ENCODE measurements at places on chromosomes 7 and 10.
A peak's percentile ranks its signal among the peaks of the same experiment; 100 is the strongest.

GRCh38 chr10:86321568-86321967 lies 45.0 kb downstream of the GRID1 start:
- no peak for DNase-seq

GRCh38 chr7:120819861-120820260 lies 38.1 kb downstream of the TSPAN12 start:
- no peak for DNase-seq

- peak; percentile 41 for DNase-seq
Observed at GRCh38 chr7:134513169-134513752, 14.1 kb upstream of the AKR1B10 start.

GRCh38 chr7:36224934-36225858 lies 72.1 kb downstream of the EEPD1 start:
- no peak for DNase-seq

DNA sequence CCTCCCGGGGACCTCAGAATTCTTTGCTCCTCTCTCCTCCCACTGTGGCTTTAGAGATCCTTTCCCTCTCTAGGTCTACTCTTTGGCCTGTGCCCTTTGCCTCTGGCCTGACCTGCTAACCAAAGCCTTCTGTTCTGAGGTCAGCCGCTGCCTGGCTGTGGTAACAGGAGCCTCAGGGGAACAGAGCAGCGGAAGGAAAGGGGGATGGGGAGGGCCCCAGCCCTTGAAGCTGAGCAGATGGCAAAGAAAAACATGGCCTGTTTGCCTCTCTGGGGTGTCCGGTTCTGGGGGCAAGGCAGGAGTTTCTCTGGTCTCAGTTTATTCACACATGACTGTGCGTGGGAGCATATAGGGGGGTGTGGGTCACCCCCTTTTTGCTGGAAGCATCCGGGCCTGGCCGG lies 28.2 kb downstream of the COL26A1 start:
- no peak for DNase-seq

DNA sequence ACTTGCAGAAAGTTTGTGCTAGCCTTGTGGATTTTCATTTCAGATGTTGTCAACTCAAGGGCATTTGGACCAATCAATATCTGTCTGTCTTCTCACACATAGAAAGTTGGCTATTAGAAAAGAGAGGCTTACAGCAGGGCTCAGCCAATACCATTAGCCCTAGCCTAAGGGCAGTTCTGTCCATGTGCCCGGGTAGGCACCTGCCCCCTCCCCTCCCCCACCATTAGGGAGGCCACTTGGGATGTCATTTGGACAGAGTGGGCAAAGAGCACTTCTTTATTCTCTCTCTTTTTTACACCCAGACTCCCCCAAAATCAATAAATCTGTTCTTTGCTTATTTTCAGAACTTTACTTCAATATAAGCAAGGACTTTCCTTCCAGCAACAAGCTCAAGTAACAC lies 188.5 kb upstream of the MKI67 start:
- no peak for DNase-seq

DNA sequence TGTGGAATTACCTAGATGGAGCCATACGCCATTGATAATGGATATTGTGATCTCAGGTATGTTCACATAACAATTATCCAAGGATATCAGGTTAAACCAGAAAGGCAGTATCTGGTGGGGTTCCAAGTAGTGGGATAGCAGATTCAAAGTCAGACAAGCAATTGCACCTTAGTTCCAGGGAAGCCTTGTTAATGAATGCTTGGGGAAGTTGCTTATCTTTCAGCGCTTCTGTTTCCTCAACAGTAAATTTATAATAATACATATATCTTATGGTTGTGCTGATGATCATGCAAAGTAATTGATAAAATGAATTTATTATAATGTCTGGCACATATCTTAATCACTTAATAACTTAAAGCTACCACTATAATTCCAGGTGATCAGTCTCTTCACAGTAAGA lies 290.9 kb downstream of the SUGCT start:
- no peak for DNase-seq

DNA sequence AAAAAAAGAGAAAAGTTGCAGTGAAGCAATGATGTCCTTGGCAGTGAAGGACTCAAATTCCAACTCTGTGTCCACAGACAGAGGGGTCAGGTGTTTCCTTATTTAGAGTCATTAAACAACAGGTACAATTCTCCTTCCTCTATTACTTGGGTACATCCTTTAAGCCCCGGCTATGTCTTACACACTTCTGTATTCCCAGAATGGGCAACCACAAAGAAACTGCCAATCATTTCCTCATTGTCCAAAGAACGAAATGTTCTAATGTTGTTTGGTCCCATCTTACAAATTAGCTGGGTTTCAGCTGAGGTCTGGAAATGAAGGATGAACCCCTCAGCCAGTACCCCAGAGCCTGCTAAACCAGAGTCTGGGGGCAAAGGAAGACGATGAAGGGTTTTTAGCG lies 59.5 kb downstream of the GRB10 start:
- DNase-seq: no peak

GRCh38 chr7:22566176-22566575 lies 66.2 kb upstream of the STEAP1B start:
- DNase-seq: no peak

DNA sequence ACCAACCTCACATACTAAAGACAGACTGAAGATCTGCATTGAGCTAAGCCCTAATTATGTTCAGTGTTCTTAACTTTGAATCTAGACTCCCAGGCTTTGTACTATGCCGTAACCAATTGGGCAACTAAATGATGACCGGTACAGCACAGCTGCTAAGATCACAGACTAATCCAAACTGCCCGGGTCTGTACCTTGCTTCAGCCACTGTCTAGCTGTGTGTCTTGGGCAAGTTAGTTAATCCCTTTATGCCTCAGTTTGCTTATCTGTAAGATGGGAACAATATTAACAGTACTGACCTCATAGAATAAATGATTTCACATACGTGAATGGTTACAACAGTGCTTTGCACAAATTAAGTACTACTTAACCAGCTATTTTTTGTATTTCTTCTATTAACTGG lies 205.8 kb upstream of the NFE2L3 start:
- DNase-seq: no peak

- DNase-seq: no peak
Observed at GRCh38 chr10:70053841-70054288, 1.2 kb downstream of the MACROH2A2 start.

GRCh38 chr7:114345494-114345893 lies 69.1 kb upstream of the FOXP2 start:
- DNase-seq: no peak

DNA sequence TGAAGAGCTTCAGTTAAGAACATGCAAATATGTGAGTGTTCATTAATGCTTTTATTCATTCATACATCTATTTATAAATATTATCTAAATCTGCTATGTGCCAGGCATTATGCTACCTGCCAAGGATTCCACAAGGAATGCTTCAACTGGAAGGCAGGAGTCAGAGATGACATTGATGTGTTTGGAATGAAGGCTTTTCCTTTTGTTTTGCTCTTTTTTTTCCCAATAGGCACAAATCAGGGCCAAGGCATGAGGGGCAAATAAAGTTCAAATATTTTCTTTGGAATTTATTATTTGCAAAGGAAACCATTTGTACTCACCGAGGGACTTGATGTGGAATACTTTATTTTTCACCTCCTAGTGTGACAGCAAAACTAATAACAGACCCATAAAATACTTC lies 530.3 kb downstream of the ARL4A start:
- no peak for DNase-seq

- no peak for DNase-seq
Observed at GRCh38 chr7:140261105-140261486, 84.3 kb upstream of the KDM7A start.

GRCh38 chr10:110808123-110808522 lies 63.6 kb upstream of the PDCD4 start:
- no peak for DNase-seq

GRCh38 chr7:124784879-124785818 lies 19.6 kb upstream of the GPR37 start:
- peak; percentile 9 for DNase-seq

DNA sequence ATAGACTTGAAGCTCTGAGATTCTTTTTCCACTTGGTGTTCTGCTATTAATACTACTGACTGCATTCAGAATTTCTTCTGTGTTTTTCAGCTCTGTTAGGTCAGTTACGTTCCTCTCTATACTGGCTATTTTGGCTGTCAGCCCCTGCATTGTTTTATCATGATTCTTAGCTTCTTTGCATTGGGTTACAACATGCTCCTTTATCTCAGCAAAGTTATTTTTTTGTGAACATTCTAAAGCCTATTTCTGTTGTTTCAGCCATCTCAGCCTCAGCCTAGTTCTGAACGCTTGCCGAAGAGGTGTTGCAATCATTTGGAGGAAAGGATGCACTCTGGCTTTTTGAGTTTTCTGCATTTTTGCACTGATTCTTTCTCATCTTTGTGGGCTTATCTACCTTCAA lies 201.5 kb upstream of the GNAI1 start:
- no peak for DNase-seq

- DNase-seq: no peak
Observed at GRCh38 chr10:12774204-12774894, 227.2 kb downstream of the CCDC3 start.

GRCh38 chr10:101071267-101071884 lies 9.6 kb downstream of the KAZALD1 start:
- no peak for DNase-seq

- no peak for DNase-seq
Observed at GRCh38 chr7:79761876-79762429, 308.5 kb upstream of the MAGI2 start.

DNA sequence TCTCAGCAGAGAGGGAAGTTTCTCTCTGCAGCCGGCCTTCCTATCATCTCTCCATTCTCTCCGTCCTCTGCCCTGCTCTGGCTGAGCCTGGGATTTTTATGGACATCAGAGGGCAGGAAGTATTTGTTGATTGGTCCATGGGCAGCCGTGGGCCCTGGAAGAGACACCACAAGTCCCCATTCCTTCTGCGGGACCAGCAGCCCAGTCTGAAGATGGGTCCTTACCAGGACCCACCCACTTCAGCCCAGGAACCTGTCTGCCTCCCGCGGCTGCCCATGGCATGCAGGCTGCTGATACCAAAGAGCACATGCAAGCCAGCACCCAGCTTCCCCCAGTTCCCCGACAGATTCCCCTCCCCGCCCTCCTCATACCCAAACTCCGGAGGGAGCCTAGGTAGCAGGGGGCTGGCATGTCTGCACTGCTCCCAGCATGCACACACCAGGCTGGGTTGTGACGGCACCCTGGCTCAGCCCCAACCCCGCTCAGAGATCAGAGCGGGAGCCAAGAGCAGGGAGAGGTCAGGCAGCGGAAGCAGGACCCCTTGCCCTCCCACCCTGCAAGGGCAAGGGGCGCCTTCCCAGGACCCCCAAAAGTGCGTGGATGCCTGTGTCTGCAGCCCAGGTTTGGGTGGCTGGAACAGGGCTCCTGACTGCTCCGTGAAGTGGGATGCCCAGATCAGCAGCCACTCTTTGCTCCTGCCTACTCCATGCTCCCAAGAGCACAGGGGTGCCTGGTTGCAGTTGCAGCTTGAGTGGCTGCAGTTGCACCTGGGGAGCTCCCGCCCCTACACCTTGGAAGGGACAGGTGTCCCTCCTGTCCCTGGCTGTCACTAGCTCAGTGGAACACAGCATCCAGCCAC lies 538.6 kb upstream of the POT1 start:
- DNase-seq: no peak

DNA sequence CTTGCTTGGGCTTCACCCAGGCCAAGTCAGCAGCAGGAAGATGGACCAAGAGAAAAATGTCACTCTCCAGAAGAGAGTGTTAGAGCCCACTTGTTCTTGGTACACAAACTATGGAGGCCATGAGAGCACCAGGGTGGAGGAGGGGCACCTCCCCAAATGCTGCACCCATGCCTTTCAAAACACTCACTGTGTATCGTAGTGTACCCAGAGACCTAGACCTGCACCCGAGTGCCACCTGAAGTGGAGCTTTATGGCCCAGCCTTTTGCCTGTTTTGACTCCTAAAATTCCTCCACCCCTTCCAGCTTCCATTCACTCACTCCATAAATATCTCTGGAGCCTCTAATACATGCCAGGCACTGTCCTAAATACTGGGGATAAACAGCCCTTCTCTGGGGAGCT lies 5.0 kb downstream of the SFTPD start:
- no peak for DNase-seq

- no peak for DNase-seq
Observed at GRCh38 chr7:102873470-102874165, 39.2 kb upstream of the LRRC17 start.

DNA sequence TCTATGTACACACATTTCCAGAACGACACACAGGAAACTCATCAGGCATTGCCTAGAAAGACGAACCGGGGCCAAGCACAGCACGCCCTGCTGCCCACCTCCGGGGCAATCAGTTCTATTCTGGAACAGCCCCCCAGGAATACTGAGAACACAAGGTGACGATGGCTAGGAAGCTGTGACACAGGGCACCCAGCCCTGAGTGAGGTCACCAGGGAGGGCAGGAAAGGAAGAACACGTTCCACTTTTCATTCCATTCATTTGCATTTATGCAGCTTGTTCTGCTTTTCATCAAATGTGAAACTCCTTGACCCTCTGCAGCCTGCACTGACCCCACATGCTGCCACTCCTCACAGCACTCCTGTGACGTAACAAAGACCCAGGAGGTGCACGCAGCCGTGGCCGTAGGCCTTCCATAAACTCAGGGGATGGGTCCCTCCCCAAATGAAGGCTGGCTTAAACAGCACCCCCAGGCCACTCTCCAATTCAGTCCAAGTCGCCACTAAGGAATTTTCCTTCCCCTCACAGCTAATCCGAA lies 28.9 kb downstream of the MAD1L1 start:
- DNase-seq: no peak

DNA sequence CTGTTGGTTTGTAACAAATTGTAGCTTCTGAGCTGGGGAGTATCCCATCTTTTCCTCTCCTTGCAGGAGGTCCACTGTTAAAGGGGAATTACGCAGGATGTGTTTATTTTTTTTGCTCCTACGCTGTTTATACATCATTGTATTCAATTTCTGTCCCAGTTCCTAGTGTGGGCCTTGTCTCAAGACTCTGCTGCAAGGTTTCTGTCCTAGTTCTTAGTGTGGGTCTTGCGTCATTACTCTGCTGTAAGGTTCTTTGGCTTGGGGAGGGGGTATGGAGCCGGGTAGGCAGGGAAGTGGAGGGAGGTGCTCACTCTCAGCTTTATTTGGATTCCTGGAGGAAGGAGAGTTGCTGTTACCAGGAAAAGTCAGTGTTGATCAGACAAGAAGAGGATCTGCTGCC lies 64.0 kb upstream of the TRIM8 start:
- DNase-seq: no peak

DNA sequence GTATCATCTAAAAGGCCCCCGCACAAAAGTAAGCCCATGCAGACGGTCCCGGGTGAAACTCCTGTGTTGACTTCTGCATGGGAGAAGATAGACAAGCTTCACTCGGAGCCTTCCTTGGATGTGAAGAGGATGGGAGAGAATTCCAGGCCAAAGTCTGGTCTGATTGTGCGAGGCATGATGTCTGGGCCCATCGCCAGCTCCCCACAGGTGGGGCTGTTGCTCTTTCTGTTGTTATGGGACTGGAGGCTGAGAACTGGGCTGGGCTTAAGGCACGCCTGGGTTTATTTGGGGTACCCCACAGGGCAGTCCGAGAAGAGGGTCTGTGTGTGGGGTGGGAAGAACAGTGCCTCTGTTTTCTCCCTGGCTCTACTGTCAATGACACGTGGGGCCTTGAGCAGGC lies 14.6 kb downstream of the MINDY4 start:
- no peak for DNase-seq

GRCh38 chr10:47109906-47110305 lies 190.1 kb upstream of the GDF10 start:
- no peak for DNase-seq
